ENCODE measurements at places on chromosomes 7 and 10.

- DNase-seq = no peak
Observed at GRCh38 chr10:118266098-118266748, 75.9 kb downstream of the FAM204A start.

- no peak for DNase-seq
Observed at GRCh38 chr7:157474685-157475084, 137.9 kb downstream of the DNAJB6 start.

DNA sequence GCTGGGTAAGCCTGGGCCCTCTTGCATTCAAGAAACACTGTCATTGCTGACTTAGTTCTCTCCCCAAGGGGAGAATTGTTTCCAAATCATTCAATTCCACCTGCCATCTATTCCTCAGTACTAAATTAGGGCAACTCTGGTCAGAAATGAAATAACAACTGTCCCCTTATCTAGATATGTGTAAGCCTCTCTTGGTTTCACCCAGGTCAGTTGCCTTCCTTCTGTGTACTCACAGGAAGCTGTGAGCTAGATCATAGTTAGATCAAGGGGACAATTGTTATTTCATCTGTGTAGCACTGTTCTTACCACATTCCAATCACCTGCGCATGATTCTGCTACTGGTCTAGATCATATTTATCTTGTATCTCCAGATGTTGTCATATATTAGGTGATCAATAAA lies 483.0 kb upstream of the SORCS1 start:
- no peak for DNase-seq

DNA sequence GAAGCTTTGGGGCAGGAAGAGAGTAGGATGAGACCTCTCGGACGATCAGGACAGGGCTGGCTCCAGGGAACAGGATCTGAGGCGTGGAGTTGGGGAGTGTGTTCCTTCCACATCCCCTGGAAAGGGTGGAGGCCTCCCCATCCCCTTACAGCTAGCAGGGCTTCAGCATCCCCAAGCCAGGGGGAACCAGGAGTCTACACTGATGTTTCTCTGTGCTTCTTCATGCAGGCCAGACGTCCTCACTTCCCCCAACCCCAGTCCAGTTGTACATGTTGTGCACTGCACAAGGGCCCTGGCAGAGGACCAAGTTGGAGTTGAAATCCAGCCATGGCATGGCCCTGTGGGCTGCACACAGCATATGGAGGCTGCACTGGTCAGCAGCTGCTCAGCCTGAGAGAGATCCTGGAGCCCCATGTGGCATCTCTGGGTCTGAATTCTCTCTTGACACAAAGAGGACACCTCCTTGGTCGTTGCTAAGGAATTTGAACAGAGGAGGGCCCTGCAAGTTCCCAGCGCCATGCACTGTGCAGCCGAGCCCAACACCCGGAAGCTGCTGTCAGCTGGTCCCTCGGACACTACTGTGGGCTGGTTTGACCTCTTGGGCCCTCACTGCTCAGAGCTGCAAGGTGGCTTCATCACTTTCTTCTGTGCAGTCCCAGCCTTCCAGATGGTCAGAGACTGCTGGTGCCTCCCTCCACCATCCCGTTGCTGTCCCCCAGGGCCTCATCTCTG lies 181.1 kb downstream of the DNAJB6 start:
- no peak for DNase-seq

- no peak for DNase-seq
Observed at GRCh38 chr7:123712619-123713018, 36.2 kb downstream of the WASL start.

- no peak for DNase-seq
Observed at GRCh38 chr7:149237502-149237901, 1.9 kb upstream of the ZNF212 start.

GRCh38 chr10:16788125-16788524 lies 29.1 kb downstream of the RSU1 start:
- DNase-seq = no peak

DNA sequence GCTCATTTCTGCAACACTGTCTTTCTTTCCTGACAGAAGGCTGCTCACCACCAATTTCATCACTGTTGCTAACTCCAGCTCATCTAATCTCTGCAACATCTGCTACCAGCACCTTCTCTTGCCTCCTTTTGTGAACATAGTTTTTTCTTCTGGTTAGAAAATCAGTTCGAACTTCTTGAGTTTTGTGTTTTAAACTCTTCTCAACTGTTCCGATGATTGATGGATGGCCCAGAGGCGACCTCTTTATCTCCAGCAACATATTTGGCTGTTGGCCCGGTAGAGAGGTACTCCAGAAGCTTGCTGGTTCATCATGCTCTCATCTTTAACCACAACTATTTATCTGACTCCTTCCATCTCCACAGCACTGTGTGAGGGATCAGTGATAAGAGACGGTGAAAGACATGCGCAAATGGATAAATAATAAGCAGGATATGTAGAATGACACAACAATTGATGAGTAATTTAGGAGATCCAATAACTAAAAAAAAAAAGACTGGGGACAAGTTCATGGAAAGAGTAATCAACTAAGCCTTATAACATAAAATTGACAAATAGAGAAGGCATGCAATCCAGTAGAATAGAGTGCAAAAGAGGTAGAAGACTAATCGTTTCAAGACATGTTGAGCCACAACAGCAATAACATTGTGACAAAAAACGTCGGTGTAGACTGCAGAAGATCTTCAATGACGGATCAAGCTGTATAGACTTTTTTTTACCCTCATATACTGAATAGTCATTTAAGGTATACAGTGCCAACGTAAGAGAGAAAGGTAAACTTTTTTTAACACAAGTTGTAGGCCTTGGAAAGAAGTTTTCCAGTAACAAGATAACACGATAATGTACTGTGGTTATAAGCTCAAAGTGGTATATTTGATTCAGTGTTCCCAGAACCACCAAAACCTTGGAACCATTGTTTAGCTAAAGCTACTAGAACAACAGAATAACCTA lies 152.2 kb downstream of the CRPPA start:
- no peak for DNase-seq

DNA sequence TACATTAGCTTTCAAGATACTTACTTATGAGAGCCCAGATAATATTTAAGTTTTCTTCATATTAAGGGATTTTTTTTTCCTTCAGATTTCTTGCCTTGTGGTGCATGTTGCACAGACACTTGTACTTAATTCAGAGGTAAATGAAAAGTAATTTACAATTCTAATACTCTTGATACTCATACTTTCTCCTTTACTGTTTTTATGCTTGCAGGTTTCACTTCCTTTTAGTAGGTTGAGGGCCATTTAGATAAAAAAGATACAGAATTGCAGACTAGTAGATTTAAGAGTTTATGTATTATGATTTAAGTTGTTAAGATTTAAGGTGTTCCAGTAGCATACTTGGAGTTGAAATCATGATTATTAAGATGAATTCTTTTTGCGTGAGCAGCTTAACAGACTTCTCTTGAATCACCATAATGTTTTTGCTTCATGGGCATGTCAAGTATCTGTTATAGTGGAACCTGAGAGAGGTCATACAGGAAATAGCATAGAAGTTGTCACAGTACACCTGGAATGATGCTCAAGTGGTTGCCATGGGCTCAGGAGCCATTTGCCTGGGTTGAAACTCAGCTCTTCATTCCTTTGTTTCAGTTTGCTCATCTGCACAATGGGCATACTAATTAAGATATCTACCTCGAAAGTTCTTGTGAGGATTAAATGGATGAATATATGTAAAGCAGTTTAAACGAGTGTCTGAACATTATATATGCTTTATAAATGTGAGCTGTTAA lies 174.8 kb upstream of the PRPS1L1 start:
- no peak for DNase-seq

DNA sequence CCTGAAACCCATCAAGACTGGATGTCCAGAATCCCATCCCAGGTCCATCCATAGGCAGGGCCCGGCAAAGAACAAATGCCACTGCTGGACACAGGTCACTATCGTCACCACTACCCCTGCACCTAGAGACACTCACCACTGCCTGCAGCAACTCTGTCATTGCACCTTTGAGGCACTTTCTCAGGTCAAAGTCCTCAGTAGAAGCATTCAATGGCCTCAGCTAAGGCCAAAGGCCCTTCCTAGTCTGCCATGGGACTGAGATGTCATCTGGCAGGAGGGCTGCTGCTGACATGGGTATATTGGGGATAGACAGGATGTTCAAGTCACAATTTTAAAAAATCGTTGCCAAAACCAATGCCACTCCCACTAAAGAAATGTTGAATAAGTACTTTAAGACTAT lies 58.7 kb downstream of the GPAM start:
- DNase-seq = no peak

GRCh38 chr10:24824124-24824523 lies 100.4 kb upstream of the ARHGAP21 start:
- DNase-seq = no peak

- DNase-seq = no peak
Observed at GRCh38 chr10:129765664-129766550, 198.2 kb downstream of the EBF3 start.

- DNase-seq = no peak
Observed at GRCh38 chr7:101824440-101824839, 7.0 kb downstream of the CUX1 start.

DNA sequence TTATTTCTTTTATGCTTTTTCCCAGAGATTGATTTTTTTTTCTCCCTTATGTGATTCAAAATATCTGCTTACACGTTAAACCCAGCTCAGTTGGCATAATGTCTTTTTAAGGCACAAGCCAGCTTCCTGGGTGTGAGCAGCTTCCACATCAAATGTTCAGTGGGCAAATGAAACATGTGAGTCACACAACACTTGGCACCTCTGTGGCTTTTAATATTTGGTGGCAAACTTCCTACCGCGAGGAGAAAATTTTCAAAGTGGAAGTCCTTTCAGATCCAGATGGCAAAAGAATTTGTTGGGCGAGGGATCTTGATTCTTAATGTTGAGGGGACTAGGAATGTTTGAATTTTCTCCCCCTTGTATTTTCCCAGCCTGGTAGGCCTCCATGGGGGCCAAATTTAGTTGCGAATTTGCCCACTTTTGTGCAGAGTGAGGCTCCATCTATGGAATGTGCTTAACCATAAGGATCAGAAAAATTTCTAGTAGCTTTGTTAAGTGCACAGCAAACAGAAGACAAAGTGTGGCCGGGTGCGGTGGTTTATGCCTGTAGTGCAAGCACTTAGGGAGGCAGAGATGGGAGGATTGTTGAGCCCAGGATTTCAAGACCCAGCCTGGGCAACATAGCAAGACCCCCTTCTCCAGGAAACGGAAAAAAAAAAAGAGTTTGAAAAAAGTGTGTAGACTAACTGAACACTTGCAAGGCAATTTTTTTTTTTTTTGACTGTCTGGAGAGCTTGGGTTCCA lies 31.0 kb downstream of the CUX1 start:
- DNase-seq = no peak

- DNase-seq = no peak
Observed at GRCh38 chr10:130463876-130464364, 327.7 kb downstream of the GLRX3 start.

DNA sequence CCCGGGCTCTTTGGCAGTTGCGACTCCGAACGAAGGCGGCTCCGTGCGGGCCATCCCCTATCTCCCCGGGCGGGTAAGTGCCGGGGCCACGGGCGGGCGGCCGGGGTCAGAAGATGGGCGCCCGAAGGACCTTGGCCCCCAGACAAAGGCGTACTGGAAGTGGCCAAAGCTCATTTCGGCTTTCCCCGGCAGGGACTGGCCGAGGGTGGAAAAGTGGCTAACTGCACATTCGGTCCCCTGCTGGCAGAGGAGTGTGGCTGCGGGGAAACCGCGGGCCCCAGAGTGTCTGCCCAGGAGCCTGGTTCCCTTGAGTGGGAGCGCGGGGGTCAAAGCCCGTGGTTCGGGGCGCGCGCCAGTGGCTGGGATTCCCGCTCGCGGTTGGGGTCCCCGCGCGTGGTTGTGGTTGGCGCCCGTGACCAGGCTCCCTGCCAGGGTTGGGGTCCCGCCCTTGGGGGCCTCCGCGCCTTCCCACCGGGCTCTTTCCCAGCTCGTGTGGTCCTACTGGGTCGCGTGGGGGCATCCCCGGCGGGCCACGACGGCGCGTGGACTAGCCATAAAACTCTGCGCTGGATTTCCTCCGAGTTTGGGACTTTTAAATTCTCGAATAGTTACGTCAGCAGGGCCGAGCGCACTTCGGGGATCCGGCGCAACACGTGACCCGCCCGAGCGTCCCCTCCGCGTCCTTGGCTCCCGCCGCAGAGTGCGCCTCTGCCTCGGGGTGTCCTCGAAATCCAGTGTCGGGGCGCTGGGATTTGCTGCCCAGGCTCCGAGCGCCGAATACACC lies 124.4 kb downstream of the TACC2 start:
- DNase-seq = no peak

- DNase-seq = no peak
Observed at GRCh38 chr10:112260831-112261230, 22.4 kb upstream of the TECTB start.

DNA sequence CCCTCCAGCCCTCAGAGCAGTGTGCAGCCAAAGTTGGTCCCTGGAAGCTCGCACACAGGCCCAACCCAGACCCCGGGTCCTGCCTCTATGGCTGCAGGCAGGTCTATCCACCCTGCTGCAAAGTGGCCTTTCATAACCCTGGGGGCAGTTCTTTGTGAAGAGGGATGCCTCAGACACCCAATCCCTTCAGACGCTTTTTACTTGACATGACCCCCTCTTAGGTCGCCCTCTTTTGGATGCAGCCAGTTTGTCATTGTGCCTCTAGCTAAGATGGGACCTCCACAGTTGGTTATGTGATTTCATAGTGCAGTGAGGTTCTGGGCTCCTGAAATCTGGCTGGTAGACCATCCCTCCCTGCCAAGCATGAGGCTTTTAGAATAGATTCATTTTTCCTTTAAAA lies 27.3 kb downstream of the SMKR1 start:
- no peak for DNase-seq

DNA sequence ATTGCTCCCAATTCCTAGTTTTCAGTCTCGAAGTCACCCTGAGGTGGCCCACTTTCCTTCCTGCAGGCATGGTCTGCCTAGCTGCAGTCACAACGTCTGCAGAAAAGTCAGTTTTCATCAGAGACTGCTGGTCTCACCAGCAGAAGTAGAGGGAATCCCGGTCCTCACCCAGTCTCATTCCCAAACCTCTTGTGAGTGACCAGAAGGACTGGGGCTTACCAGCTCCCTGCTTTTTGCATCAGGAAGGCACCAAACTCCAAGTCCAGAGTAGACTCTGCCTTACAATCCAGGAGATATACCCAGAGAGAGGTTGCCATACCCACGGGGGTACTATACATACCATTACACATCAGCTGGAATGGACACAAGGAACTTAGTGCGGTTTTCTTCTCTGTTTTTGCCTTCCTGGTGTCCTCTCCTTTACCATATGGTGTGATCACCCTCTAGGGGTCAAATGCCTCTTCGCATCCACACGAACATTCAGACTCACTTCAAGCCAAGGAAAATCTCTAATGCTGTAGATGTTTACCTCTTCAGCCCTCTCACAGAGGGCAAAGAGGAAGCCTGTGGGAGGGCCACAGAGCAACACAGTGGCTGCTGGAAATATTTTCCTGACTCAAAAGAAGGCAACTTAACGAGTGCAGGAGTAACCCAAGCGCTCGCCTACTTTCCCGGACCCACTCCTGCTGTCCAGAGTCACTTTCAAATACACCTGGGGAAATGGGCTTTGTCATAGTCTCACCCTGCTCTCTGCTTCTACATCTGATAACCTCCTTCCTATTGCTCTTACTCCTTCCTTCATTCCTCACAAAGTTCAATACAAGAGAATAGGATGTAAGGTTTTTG lies 220.9 kb downstream of the C7orf25 start:
- DNase-seq = no peak

GRCh38 chr10:49552277-49552676 lies 13.4 kb upstream of the ERCC6 start:
- no peak for DNase-seq

GRCh38 chr7:42493436-42494198 lies 256.6 kb upstream of the GLI3 start:
- DNase-seq = no peak

- DNase-seq = no peak
Observed at GRCh38 chr7:138478499-138478908, 18.4 kb downstream of the TRIM24 start.
